Effector memory CD4-positive, alpha-beta T cell (primary cell): ENCODE measurements at places on chromosomes 5 and 9.

- no peak for DNase-seq
Measured at GRCh38 chr5:143134269-143134668, 269.2 kb downstream of the NR3C1 start.

DNA sequence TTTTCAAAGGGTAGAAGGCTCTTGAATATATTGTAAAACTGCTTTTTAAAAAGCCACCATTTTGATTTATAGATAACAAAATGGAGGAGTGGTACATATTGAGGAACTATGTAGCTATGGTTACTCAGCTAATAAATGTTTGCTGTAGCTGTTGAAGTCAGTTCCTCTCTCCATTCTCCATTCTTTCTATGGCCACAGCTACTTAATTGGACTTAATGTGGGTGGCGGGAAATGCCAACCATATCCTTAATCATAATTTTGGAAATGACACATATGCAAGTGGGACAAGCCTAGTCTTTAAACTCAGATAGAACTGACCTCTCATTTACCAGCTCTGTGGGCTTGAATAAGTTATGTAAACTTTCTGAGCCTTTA is 10.6 kb downstream of the CDKN2A start:
- no peak for DNase-seq

DNA sequence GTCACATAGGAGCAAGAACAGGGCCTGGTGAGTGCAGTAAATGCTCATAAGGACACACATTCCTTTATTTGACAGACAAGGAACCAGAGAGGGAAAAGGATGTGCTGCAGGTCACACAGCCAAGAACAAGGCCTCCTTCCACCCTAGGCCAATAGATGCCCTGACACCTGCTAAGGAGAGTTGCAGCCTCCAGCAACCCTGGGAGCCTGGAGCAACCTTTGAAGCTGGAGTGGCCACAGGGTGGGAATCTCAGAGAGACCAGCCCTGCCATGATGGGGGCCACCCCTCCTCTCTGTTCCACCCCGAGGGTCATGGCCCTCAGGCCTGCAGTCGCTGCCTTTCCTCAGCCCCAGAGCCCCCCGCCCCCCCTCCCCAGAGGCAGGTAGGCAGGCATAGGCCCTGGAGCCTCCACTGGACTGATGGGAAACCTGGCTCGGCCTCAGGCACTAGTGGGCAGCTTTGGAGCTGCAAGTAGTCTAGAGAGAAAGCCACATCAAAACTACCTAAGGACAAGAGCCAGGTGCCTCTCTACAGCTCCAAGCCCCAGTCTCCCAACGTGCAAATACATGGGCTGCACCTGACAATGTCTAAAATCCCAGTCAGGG is 116.1 kb upstream of the SPOCK1 start:
- no peak for DNase-seq

GRCh38 chr9:93161786-93162562 is 22.0 kb upstream of the WNK2 start:
- no peak for DNase-seq

DNA sequence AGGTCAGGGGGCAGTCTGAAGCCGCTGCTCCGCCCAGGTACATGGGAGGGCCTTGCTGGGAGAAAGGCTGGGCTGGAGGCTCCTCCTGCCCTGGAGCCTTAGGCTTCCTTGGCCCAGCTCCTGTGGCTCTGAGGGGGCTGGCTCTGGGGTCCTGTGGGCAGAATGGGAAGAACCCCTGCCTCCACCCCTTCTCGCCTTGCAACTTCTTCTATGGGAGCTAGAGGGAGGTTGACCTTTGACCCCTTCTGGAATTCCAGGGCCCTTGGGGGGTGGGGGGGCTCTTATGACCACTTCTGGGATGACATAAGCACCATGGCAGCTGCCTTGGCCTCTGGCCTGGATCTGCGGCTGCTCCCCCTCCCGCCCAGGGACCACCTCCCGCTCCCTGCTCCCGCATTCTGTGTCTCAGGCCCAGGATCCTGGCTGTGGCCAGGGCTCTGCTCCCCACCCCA is 32.2 kb downstream of the IER5L start:
- DNase-seq: no peak

DNA sequence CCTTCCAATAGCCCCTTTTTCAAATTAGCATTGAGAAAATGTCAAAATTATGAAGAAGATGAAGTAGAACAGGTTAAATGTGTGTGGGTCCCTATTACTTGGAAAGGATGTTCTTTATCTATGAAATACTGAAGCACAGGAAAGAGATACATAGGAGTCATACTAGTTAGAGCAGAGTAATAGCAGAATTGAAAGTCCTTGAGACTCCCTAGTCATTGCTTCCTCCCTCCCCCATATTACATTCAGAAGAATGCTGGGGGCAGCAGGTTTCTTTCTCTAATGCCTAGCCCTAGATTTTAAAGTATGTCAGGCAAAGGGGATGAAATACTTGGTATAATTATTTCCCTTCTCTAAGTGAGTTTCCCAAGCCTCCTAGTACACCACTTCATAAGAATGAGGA is 4.4 kb downstream of the ZCCHC9 start:
- no peak for DNase-seq

DNA sequence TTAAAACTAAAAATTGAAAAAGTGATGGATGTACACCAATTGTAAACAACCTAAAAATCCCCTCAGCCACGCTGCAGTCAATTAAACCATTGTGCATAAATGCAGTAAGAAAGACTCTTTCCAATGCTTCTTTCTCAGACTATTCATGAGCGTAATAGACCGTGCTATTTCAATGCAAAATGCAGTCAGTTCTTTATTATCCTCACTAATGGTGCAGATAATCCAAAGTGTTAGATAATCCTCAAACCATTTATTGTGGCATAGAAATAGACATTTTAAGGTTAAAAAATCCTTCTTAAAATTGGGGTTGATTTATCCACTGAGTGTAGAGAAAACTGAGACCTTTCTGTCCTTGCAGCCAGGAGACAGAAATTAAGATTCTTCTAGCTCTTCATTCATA is 1862.8 kb downstream of the EFNA5 start:
- no peak for DNase-seq

GRCh38 chr5:119355685-119356611 is at the start of gene TNFAIP8:
TNFAIP8 (plus strand) TSS chr5:119356019; CDS start chr5:119356091, 72 bp downstream.
- peak; percentile 47 for DNase-seq

DNA sequence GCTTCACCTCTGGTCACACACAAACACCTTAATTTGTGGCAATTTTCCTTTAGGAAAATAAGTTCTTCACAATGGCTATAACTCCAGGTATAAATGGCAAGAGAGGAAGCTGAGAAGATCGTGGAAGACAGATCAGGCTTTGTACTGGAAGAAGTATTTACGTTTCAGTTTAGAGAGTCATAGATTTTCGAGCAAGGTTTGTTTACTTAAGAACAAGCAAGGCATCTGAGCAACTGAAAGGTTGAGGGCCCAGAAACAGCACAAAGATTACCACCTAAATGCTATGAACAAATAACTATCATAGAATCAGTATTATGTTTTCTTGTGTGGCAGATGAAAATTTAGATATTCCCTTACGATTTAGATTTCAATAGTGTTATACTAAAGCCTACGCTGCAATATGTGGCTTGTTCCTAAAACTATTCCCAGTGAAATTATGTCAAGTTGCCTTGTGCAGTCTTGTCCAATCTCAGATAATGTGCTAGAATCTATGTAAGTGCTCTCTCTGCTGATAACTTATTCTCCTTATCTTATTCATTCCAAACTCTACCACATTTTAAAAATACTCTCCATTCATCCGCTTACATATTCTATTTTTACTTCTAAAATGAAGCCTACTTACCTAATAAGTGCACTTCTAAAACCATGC is 6.7 kb downstream of the SLCO4C1 start:
- DNase-seq: no peak

DNA sequence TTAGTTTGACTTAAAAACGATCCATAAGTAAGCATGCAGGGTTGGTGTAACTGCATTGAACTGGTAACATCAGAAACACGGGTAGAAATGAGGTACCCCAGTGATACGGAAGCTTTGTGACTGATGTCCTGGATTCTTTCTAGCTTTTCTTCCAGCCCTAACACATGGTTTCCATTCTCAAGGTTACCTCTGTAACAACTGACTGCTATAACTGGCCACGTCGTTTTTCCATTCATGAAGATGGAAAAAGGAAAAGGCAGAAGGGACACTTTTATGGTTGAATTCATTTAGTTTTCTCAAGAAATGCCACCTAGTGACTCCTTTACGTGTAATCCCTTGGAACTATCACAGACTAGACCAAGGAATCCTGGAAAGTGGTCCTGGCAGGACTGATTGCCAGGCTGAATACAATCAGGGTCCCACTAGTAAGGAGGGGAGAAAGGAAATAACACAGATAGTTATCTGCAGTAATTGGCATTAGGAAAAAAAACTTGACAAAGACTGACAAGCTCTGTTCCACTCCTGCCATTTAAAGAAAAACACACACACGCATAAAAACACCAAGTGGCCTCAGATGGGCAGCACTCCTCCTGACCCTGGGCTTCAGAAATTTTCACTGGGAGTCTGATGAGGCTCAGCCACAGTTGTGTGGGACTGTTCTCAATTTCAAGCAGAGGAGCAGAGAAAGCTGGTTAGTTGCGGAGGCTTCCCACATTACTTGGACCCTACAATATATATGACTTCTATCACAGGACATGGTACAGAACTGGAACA is 77.5 kb upstream of the ZNF169 start:
- DNase-seq: no peak

GRCh38 chr5:170479484-170479883 is 24.3 kb upstream of the KCNIP1 start:
- no peak for DNase-seq

- DNase-seq: no peak
Measured at GRCh38 chr9:16002816-16003215, 450.0 kb downstream of the CCDC171 start.

DNA sequence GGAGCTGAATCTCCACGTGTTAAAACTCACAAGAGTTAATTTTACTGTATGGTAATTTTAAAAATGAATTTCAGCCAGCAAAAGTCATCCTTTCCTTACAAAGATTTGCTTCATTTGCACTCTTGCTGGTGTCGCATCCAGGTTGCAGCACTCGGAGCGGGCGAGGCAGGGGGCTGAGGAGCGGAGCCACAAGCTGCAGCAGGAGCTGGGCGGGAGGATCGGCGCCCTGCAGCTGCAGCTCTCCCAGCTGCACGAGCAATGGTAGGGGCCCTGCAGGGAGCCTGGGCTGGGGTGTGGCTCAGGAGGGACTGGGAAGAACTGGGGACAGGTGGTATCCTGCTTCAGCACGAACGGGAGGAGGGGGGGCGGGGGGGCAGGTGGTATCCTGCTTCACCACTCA is 27.1 kb downstream of the HNRNPH1 start:
- DNase-seq: no peak

GRCh38 chr5:116514421-116514970 is 60.1 kb downstream of the SEMA6A start:
- no peak for DNase-seq

GRCh38 chr9:126080641-126081040 is 246.0 kb upstream of the MVB12B start:
- no peak for DNase-seq

GRCh38 chr9:137496601-137497375 is 37.7 kb upstream of the NSMF start:
- no peak for DNase-seq

DNA sequence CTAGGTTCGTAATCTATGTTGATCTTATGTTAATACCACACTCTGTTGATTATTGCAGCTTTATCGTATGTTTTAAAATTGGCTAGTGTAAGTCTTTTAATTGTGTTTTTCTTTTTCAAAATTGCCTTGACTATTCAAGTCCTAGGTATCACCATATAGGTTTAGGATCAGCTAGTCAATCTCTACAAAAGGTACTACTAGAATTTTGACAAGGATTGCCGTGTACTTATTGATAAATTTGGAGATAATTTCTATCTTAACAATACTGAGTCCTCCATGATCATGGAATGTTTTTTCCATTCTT is 117.9 kb upstream of the PRSS3 start:
- DNase-seq: no peak

DNA sequence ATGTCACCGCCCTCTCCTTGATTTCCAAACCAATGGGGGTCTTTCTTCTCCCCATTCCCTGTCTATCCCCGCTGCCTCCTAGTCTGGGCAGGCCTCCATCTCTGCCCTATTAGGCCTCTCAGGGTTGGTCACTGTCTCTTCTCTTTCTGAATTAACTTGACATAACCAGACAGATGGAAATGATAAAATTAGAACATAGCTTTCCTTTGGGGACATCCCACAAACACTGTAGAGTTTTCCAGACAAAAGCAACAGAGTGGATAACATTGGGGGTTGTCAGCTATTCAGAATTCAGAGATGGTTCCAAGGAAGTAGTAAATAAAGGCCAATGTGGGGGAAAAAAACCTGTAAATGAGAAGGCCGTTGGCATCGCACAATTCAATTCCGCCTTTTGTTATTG is 24.7 kb downstream of the LHX6 start:
- no peak for DNase-seq

DNA sequence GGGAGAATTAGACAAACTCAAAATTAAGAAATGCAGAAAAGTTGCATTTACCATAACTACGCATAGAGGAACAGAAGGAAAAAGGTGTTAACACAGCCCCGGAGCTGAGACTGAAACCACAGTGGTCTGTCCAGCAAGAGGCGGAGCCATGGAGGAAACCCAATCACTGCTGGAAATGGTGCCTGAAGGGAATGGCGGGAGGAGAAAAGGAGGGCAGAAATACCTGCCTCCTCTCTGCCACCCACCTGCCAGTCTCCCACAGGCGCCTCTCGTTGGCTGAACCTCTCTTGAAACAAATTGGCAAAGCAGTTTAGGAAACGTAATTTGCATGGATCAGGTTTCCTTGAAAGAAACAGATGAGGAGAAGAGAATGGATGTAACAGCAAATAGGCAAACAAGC is 9.7 kb upstream of the PRKACG start:
- no peak for DNase-seq

- DNase-seq: no peak
Measured at GRCh38 chr5:1008451-1009358, at the start of gene NKD2. NKD2 (plus strand) TSS chr5:1008802; CDS start chr5:1009058, 256 bp downstream.

DNA sequence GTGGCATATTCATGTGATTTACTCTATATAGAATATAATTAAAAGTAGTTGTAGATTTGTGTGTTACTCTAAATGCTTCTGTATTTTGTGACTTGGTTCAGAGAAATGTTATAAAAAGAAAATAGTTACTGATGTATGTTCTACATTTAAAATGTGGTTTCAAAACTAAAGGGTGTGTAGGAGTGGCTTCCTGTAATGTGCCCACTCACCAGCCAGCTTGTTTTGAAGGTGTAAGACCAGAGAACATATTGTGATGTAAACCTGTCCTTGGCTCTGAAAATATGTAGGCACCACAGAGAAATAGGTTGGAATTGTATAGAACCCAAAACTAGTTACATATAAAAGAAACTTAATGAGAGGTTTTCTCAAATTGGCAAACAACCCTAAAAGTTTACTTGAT is 51.2 kb upstream of the ARRDC3 start:
- no peak for DNase-seq

GRCh38 chr9:88953381-88954029 is 37.8 kb upstream of the S1PR3 start:
- no peak for DNase-seq

DNA sequence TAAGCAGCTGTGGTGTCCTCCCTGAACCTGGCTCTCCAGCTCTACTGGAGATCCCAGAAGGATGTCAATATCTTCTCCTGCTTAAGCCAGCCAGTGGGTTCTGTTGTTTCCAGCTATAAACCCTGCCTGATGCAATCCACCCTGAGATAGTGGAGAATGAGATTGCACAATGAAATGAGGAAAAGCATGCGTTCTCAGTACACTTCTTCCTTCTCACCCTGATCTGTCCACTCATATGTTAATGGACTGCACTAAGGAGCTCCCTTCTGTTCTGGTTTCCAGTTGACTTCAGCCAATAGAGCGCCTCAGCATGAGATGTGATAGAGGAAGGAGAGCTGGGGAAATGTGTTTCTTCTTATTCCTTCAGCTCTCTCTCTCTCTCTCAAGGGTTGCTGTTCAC is 40.0 kb upstream of the CDH6 start:
- DNase-seq: no peak
